ENCODE measurements at places on chromosomes 7 and 10.

DNA sequence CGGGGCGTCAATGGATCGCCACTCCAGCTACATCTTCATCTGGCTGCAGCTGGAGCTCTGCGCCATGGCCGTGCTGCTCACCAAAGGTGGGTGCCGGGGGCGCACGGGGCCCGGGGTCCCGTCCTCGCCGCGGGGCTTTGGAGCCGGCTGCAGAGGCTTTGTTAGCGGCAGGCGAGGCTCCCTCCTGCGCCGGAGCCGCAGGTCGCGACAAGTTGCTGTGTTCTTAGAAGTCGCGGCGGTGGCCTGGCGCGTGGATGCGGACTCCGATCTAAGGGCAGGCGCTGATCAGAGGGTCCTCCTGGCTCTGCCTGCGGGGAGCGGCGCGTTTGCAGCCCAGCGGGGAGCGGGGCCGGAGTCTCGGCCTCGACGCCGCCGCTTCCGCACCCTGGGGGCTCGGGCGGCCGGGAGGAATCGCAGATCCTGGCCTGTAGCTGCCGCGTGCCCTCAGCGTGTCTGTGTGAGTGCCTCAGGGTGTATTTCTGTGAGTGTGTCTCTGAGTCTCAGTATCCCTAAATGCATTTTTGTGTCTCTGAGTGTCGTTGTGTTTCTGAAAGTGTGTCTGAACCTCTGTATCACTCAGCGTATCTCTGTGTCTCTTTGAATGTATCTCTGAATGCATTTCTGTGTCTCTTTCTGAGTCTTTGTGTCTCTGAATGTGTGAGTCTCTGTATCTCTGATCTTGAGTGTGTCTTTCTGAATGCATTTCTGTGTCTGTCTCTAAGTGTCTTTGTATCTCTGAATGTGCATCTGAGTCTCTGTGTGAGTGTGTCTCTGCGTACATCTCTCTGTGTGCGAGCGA, 766 bp downstream of the BAMBI start:
- DNase-seq, result no peak

- DNase-seq, result no peak
Observed at GRCh38 chr7:431658-432111, 88.0 kb downstream of the PDGFA start.

GRCh38 chr10:89343089-89343767, 15.4 kb downstream of the IFIT3 start:
- DNase-seq, result no peak

DNA sequence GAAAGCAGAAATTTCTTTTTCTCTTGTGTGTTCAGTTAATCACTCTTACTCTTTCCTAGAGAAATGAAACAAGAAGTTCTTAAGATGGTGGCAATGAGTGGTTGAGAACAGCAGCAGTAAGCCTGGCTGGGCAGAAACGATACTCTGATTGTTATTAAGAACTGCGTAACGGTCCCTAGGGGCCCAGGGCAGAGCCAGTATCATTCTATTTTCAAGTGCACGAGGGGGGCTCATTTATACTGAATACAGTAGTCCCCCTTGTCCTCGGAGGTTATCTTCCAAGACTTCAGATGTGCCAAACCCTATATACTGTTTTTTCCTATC, 64.9 kb downstream of the EEPD1 start:
- DNase-seq, result no peak

DNA sequence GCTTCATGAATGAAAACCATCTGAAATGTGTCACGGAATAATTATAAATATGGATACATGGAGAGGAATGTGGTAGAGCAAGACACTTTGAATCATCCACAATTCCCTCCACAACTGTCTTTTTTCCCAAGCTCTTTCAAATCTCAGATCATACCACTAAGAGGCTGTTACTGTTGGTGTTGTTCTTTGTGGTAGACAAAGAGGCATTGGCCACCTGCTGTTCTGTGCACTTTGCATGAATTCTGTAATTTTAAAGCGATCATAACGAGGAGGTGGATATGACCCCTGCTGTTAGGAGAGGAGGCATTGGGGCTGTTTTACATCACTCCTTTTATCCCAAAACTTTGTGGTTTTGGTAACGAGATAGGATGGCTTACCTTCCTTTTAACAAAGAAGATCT, 141.2 kb upstream of the KLF6 start:
- DNase-seq, result no peak

GRCh38 chr10:126893206-126893605, 12.0 kb upstream of the DOCK1 start:
- no peak for DNase-seq

GRCh38 chr10:73512207-73512743, 16.5 kb upstream of the PPP3CB start:
- no peak for DNase-seq

GRCh38 chr7:23539494-23539907, 7.7 kb upstream of the TRA2A start:
- DNase-seq, result no peak

GRCh38 chr7:6338551-6339274, 66.3 kb upstream of the CYTH3 start:
- no peak for DNase-seq

GRCh38 chr7:135168001-135168400, 2.5 kb downstream of the CYREN start:
- no peak for DNase-seq

- DNase-seq, result no peak
Observed at GRCh38 chr7:90626013-90626412, 29.9 kb downstream of the CDK14 start.

DNA sequence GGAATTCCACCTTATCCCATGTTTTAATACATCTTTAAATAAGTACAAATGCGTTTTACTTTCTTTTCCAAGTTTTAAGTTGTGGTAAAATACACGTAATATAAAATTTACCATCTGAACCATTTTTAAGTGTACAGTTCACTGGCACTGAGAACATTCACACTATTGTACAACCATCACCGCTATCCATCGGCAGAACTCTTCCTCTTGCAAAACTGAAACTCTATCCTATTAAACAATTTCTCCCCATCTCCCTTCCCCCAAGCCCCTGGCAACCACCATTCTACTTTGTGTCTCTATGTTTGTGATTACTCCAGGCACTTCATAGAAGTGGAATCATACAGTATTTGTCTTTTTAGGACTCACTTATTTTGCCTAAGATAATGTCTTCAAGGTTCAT, 33.8 kb downstream of the HIP1 start:
- DNase-seq, result no peak

Data from breast epithelium (tissue), 4 donors.